ENCODE measurements at places on chromosomes 6 and 20. TPM values are rescaled to one million over a fixed set of nuclear protein-coding genes. Genes with fewer than 3 reads are reported as not detected.

The GMPR gene
- 0.41 TPM for total RNA-seq

The TRIM15 gene
- not detected for total RNA-seq

The NR2E1 gene
- not detected for total RNA-seq

The SLC17A9 gene
- total RNA-seq, result 19.1 TPM

The SLC24A3 gene
- not detected for total RNA-seq

The NMBR gene
- total RNA-seq, result not detected

The TULP1 gene
- total RNA-seq, result not detected

The HLA-DRA gene
- total RNA-seq, result 37.9 TPM
